Putamen (tissue), 1 donor: ENCODE measurements at places on chromosomes 13 and 19.

DNA sequence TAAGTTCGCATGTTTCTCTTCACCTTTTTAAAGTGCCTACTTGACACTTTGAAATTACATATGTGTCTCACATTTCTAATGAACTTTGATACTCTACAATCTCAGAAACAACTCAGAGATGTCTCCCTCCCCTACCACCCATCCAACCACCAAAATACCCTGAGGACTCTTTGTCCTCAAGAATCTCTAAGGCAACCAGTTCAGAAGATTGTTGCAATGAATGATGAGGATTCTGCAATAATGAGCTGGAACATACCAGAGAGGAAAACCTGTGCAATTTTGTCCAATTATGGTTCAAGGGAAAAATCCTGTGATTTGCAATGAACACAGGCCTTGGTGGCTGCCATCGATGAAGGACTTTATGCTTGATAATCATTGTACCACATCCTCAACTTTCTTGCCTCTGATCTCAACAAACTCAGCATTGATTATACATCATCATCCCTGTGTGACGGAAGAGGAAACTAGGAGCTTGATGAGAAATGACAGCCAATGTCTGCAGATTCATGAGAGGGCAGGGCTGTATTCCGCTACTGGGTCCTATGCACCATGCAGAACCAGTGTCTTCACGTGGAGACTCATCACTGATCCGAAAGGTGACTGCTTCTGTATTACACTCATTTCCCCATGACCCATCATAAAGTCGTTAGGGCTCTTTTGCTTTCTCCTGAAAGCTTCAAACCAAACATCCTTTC lies 1.1 kb downstream of the FPR1 start:
- DNase-seq = no peak

DNA sequence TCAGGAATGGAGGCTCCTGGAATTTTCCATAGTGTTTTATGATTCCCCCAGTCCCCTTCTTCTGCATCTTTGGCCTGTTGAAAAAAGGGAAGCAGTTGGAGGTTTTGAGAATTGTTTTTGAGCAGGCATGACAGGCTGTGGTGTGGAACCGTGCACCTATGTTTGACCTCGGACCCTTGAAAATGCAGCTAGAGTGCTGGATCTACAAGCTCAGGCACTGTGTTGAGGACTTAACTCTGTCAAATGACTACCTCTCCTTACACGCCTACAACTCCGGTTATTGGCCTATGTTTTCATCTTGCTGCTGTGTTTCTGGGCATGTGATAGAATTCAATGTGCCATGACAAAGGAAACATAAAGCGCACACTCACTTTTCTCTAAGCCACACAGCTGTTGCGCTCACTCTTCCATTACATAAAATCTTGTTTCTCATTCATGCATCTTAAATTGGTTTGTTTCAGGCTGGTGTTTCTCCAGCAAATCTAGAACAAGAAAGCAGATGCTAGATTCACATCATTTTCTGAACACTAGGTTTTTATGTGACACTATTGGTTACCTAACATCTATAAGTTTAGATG lies 616.6 kb downstream of the FGF9 start:
- no peak for DNase-seq

GRCh38 chr19:2523630-2524311 lies 47.8 kb downstream of the GADD45B start:
- DNase-seq = no peak

DNA sequence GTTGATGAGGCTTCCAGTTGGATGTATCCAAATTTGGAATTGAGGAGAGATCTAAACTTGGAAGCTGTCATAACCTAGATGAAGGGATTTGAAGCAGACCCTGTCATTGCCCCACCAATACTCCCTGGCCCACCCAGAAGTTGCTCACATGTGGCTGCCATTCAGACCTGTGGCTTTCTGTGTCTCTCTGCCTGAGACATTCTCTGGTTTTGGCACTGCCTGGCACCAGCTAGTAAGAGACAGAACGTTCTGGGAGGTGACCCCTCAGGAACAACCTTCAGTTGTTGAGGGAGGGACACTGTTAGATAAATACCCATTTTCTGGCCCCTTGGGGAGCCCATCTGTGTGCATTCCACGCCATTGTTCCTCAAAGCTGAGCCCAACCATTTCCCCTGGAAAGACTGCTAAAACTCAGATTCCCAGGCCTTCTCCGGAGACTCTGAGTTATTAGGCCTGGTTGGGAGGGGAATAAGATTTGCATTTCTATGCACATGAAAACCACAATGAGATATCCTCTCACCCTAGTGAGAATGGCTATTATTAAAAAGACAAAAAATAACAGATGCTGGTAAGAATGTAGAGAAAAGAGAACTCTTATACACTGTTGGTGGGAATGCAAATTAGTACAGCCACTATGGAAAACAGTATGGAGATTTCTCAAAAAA lies 290.4 kb downstream of the TSHZ3 start:
- DNase-seq = no peak

DNA sequence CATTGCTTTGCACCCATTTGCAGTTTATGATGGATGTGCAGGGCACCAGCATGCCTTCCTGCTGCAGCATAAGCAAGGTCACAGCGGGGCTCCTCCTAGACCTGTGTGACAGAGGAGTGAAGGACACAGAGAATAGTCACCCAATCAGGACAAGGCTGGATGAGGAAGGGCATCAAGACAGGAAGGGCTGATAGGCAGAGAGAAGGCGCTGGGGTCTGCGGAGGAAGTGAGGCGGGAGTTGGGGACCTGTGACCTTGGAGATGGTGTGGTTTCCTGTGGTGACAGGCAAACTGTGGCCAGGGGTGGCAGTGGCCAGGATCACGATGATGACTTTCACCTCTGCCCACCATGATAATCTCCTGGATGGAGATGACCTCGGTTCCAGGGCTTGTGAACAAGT lies 16.4 kb upstream of the KCTD15 start:
- no peak for DNase-seq

DNA sequence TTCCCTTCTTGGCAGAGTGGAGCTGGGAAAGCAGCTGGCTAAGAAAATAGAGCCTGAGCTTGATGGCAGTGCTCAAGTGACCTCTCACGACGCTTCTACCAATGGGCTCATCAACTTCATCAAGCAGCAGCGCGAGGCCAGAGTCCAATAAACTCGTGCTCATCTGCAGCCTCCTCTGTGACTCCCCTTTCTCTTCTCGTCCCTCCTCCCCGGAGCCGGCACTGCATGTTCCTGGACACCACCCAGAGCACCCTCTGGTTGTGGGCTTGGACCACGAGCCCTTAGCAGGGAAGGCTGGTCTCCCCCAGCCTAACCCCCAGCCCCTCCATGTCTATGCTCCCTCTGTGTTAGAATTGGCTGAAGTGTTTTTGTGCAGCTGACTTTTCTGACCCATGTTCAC lies 4.3 kb upstream of the PDCD2L start:
- no peak for DNase-seq

DNA sequence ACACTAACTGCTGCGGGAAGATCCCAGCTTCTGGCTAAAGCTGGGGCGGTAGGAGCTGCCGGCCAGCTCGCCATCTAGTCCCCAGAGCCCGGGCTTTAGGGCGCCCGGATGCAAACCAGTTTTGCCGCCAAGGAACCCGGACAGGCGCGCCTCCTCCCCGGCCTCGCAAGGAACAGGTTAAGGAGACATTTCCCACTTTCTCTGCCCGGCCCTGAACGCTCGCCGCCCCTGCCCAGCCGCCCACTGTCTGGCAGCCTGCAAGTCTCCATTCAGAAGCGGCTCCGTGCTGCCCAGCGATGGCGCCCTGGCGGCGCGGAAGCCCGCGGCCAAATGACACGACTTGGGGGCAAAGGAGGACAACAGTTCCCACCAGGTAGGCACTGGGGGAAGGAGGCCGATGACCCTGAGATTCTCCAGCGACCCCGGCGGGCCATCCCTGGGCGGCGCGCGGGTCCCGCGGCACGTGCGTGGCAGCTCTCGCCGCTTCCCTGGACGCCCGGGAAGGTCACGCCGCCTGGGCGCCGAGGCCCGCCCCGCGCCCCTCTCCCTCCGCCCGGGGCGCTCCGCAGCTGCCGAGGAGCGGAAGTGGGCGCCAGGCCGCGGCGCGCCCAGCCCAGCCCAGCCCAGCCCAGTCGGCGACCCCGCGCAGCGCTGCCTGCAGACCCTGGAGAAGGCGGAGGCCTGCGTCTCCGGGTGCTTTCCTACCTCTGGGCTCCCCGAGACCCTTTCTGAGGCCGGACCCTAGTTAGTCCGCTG lies 42.2 kb upstream of the HNRNPA1L2 start:
- DNase-seq = no peak

DNA sequence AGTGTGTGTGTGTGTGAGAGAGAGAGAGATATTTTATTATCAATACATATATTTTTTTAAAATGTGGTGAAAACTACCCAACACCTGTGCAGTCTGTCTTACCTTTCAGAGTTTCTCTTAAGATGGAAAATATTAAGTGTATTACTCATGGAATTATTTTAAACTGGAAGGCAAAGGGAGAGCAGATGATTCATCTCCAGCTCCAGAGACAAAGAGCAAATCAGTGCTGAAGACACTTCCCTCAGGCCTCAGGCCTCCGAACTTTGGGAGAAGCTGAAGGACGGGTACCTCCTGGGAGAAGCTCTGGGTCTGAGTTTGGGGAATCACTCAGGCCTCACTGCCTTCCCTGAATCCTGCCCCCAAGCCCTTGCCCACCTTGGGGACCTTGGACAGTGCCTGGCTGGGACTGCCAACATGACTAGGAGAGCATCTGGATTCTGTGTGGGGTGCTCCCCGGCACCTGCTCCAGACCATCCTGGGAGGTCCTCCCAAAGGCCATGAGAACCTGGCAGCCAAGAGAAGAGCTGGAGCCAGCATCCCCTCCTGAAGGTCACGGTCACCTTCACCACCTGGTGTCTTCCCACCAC lies 170.4 kb upstream of the UBL3 start:
- DNase-seq = peak; percentile 36

DNA sequence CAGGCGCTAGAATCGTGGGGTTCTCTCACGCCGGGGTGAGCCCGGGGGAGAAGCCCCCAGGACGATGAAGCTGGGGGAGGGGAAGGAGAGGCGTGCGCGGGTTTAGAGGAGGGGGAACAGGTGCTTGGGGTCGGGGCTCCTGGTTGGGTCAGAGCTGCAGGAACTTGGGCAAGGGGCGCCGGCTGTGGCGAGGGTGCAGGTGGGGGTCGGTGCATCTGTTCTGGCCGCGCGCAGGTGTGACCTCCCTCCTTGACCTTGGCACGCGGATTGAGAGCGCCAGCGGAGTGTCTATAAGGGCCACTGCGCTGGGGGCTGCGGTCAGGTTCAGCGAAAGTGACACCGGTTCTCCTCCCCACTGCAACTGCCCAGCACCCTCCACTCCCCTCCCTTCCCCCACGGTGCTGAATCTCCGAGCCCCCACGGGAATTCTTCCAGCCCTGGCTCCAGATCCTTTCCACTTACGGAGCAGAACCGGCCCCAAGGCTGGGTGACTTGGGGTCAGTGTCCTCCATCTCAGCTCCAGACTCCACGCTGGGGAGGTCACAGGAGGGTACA lies 618 bp downstream of the TMEM38A start:
- DNase-seq = peak; percentile 46

GRCh38 chr19:51799774-51800472 lies 5.0 kb downstream of the FPR3 start:
- no peak for DNase-seq

DNA sequence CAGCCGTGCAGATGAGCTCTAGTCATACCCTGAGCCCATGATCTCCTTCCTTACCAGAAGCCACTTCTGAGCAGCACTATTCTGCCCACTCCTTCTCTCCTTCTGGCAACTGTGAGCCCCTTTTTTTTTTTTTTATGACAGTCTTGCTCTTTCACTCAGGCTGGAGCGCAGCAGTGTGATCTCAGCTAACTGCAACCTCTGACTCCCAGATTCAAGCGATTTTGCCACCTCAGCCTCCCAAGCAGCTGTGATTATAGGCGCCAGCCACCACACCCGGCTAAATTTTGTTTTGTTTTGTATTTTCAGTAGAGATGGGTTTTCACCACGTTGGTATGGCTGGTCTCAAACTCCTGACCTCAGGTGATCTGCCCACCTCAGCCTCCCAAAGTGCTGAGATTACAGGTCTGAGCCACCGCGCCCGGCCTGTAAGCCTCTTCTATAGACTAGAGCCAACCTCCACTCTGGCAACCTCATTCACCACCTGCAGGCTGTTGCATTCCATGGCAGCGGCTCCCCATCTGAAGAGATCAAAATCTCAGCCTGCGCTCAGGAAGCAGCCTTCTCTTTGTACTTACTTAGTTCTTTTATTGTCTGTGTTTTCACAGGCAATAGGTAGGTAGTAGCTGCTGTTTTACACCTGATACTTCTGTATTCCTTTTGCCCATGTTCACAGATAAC lies 34.8 kb upstream of the NDFIP2 start:
- no peak for DNase-seq

GRCh38 chr19:17023805-17024204 lies 2.8 kb downstream of the CPAMD8 start:
- DNase-seq = no peak

GRCh38 chr13:87884884-87885283 lies 213.7 kb downstream of the SLITRK5 start:
- DNase-seq = peak; percentile 20

- DNase-seq = no peak
Measured at GRCh38 chr19:35692010-35692409, 12.3 kb upstream of the ZBTB32 start.

DNA sequence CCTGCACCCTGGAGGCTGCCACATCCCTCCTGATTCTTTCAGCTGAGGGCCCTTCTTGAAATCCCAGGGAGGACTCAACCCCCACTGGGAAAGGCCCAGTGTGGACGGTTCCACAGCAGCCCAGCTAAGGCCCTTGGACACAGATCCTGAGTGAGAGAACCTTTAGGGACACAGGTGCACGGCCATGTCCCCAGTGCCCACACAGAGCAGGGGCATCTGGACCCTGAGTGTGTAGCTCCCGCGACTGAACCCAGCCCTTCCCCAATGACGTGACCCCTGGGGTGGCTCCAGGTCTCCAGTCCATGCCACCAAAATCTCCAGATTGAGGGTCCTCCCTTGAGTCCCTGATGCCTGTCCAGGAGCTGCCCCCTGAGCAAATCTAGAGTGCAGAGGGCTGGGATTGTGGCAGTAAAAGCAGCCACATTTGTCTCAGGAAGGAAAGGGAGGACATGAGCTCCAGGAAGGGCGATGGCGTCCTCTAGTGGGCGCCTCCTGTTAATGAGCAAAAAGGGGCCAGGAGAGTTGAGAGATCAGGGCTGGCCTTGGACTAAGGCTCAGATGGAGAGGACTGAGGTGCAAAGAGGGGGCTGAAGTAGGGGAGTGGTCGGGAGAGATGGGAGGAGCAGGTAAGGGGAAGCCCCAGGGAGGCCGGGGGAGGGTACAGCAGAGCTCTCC lies 6.9 kb upstream of the CEACAM5 start:
- DNase-seq = no peak

DNA sequence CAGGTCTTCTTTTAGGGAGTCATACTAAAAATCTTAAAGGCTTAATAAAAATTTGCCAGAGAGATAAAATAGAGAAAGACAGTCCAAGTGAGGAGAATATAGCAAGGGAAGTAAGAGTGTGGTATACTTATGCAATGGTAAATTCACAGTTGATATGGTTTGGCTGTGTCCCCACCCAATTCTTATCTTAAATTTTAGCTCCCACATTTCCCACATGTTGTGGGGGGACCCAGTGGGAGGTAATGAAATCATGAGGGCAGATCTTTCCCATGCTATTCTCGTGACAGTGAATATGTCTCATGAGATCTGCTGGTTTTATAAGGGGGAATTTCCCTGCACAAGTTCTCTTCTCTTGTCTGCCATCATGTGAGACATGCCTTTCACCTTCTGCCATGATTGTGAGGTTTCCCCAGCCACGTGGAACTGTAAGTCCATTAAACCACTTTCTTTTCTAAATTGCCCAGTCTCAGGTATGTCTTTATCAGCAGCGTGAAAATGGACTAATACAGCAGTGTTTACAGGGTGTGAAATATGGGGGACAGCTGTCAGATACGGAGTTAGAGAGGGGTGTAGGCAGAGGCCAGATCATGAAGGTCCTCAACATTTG lies 115.4 kb downstream of the UGGT2 start:
- DNase-seq = no peak
